Smooth muscle cell of bladder (primary cell): ENCODE measurements at places on chromosomes 6 and 20. TPM values are rescaled to one million over a fixed set of nuclear protein-coding genes. Genes with fewer than 3 reads are reported as not detected.

Gene ULBP3
- 3.4 and 12.1 TPM in 2 replicates for total RNA-seq

Gene ANKRD6
- total RNA-seq = 1.1 and 4.5 TPM in 2 replicates

Gene FAM83C
- not detected in 2 replicates for total RNA-seq

Gene NHLRC1
- 1.3 and 1.8 TPM in 2 replicates for total RNA-seq

Gene TFAP2C
- under 0.01 TPM in 1 of 2 replicates, not detected in the other for total RNA-seq

Gene MED23
- total RNA-seq = 23.2 and 27.3 TPM in 2 replicates

Gene CYP21A2
- total RNA-seq = not detected in 2 replicates

Gene RTF2
- 85.2 and 86.0 TPM in 2 replicates for total RNA-seq
